ENCODE measurements at places on chromosomes 5 and 9.

GRCh38 chr9:6611865-6612264 is 33.7 kb downstream of the GLDC start:
- no peak for DNase-seq

- no peak for DNase-seq
Observed at GRCh38 chr5:61477788-61478187, 145.7 kb downstream of the ZSWIM6 start.

DNA sequence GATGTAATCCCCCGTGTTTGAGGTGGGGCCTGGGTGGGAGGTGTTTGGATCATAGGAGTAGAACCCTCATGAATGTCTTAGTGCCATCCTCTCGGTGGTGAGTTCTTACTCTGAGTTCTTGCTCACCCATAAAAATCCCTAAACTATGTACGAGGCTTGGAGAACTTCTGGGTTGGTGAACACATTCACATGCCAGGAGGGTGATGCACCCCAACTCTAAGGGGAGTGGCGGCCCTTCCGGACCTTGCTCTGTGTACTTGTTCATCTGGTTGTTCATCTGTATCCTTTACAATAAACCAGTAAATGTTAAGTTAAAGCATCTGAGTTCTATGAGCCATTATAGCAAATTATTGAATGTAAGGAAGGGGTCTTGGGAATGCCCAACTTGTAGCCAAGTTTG is 36.0 kb upstream of the RIC1 start:
- no peak for DNase-seq

- DNase-seq = no peak
Observed at GRCh38 chr5:108696951-108697715, 50.6 kb upstream of the FER start.

- no peak for DNase-seq
Observed at GRCh38 chr5:107464416-107464815, 206.3 kb downstream of the EFNA5 start.

- no peak for DNase-seq
Observed at GRCh38 chr5:59838067-59838466, 55.5 kb downstream of the PDE4D start.

DNA sequence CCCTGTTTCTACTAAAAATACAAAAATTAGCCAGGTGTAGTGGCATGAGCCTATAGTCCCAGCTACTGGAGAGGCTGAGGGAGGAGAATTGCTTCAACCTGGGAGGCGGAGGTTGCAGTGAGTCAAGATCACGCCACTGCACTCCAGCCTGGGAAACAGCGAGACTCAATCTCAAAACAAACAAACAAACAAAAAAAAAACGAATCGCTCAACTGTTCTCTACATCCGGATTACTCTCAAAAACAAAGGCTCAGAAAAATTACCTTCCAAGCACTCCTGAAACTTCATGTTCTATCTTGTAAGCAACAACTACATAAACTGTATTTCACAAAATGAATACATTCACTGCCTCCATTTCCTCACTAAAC is 14.0 kb downstream of the UBAP2 start:
- no peak for DNase-seq

GRCh38 chr5:13632676-13633075 is 311.8 kb downstream of the DNAH5 start:
- DNase-seq = no peak

- DNase-seq = peak; percentile 55
Observed at GRCh38 chr5:59831326-59832010, 62.1 kb downstream of the PDE4D start.

- no peak for DNase-seq
Observed at GRCh38 chr9:115278326-115279035, 160.5 kb upstream of the TNC start.

- no peak for DNase-seq
Observed at GRCh38 chr5:156093024-156093423, 233.9 kb upstream of the SGCD start.

- DNase-seq = no peak
Observed at GRCh38 chr9:6632516-6633183, 12.9 kb downstream of the GLDC start.

DNA sequence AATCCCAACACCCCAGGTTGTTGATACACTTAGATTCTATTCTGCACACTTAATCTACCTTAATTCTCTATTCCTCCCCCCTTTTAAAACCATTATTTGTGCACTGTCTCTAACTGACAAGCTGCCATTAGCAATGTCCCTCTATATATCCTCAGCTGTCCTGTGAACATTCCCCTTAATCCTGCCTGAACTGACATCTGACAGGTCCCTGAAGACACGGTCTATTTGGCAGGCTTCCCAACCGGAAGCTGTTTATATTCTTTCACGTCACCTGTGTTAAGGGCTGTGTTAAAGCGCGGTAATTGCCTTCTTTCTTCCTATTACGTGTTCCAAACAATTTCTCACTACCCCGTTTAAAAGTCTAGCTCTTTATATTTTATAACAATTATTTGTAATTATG is 277.3 kb downstream of the CDH9 start:
- no peak for DNase-seq

- peak; percentile 51 for DNase-seq
Observed at GRCh38 chr5:79436821-79437220, 77.1 kb downstream of the HOMER1 start.

GRCh38 chr5:134606726-134607125 is 25.9 kb downstream of the SAR1B start:
- no peak for DNase-seq

GRCh38 chr9:103803245-103803644 is 290.9 kb upstream of the SMC2 start:
- DNase-seq = no peak

DNA sequence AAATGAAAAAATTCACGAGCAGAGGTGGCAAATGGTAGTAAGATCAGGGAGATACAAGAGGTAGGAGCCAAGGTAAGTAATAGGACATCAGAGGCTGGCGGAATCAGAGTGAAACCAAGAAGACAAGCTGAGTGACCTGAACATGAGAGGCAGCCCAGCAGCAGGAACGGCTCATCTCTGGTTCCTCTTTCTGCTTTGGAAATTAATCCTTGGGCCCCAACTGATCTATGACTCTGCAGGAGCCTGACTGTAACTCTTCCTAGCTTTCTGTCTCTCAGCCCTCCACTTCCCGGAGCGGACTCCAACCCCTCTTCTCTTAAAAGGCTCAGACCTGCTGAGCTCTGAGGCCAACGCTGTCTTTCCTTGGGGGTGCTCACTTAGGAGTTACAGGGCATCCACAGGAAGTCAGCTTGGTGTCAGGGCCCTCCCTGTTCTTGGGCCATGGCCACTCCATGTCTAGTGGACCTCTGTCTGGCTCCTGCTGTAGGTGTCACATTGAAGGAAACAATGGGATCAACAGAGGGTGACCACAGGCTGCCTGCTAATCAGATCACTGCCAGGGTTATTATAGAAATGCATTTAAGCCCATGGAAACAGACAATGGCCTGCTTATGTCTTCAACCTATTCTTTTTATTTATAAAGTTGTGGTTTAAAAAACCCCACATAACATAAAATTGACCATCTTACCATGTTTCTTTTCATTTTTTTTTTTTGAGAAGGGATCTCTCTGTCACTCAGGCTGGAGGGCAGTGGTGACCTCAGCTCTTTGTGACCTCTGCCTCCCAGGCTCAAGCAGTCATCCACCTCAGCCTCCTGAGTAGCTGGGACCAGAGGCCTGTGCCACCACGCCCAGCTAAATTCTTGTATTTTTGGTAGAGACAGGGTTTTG is 22.5 kb upstream of the SHB start:
- no peak for DNase-seq

DNA sequence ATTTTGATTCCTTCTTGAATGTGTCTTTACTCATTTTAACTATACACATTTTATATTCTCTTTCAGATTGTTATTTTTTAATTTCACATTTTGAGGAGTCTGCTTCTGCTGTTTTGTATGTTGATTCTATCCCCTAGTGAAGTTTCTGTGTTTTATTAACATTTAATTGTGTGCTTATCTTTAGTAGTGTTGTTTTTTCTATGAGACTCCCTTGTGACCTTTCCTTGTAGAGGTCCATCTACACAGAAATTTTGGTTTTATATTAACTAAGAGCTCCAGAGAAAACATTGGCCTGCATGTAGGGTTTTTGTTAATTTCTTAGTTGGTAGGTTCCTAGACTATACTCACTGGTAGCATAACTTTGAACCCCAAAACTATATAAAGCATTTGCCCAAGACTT is 35.4 kb upstream of the IL13 start:
- no peak for DNase-seq

GRCh38 chr5:114185274-114185673 is 176.6 kb upstream of the KCNN2 start:
- peak; percentile 43 for DNase-seq

- no peak for DNase-seq
Observed at GRCh38 chr9:69253057-69253456, 72.0 kb upstream of the ENTREP1 start.

GRCh38 chr9:3513265-3513818 is 12.5 kb downstream of the RFX3 start:
- DNase-seq = no peak

DNA sequence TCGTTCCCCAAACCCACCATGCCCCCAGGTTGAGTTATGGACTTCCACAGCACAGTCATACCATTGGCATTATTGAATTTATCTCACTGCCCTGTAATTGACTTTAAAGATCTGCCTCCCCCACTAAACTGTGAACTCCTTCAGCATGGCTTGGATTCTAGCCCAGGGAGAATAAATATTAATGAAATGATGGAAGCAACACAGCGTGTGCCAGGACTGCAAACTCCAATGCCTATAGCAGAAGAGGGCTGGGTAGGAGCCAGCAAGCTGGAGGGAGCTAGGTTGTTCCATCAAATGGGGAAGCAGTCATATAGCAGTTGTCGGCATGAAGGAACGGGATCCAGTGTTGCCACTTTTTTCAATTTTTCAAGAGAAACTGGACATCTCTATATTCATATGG is 69.0 kb upstream of the MSX2 start:
- no peak for DNase-seq

- peak; percentile 78 for DNase-seq
Observed at GRCh38 chr9:100590481-100590880, 12.6 kb downstream of the CAVIN4 start.

DNA sequence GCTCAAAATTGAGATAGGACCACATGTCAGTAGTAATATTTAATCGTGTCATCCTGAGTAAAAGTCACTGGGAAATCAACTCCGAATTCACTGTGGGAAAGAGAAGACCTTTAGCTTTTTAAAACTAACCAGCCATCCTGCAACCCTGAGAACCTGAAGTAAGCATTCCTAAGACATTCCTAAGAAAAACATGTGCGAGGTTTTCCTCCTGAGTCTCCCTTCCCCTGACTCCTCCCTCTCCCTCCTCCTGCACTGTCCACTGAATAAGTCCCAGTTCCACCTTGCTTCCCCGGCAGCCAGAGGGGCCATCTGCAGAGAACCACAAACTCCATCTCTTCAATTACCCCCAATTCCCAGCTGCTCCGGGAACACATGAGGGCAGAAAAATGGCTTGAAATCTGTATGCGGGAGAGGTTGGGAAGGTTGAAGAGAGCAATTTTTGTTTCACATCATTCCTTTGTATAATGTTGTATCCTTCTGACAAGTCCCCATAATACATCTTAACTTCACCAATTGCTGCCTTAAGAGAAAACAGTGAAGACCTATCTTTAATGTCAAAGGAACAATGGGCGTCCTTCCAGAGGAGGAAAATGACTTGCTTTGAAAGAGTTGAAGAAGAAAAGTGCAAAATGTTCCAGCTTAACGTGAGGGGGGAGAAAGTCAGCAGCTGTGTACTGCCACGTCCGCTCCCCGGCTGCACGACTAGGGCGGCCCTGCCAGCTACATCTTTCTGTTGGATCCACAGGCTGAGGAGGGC is 186.3 kb downstream of the ZNF462 start:
- peak; percentile 27 for DNase-seq

- no peak for DNase-seq
Observed at GRCh38 chr9:25602400-25603044, 75.7 kb downstream of the TUSC1 start.

DNA sequence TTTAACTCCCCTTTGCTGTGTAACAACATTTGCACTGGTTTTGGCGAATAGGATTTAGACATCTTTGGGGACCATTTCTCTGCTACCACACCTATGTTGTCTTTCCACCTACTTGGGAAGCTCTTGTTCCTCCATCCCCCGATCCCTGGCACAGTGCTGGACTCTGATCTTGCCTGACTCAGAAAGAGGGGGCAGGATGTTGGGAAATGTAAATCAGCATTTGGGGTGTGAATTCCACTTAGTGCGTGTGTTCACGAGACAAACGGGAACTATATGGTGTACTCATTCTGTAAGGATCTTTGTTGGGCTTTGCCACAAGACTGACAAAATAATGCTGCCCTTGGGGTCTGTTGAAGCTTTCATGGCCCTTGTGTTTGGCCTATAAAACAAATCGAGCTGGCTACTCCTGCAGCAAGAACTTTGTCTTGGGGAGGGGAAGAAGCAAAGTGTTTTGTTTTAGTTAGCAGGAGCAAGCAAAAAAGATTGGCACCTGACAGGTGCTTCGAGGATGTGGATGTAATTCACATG is 18.5 kb downstream of the TMEM268 start:
- no peak for DNase-seq
